ENCODE measurements at places on chromosomes 6 and 20.

- no peak for DNase-seq
Measured at GRCh38 chr6:116335612-116336215, 35.0 kb upstream of the DSE start.

GRCh38 chr6:125818225-125818657, 27.5 kb downstream of the NCOA7 start:
- DNase-seq, result no peak

- DNase-seq, result no peak
Measured at GRCh38 chr20:19774135-19774933, 16.3 kb downstream of the RIN2 start.

GRCh38 chr20:31474758-31475427, at the start of the genes DEFB124 and REM1:
DEFB124 (minus strand) TSS chr20:31475127; CDS start chr20:31473013, 2,114 bp downstream.
REM1 (plus strand) TSS chr20:31475288; CDS start chr20:31476446, 1,158 bp downstream.
- DNase-seq, result no peak

DNA sequence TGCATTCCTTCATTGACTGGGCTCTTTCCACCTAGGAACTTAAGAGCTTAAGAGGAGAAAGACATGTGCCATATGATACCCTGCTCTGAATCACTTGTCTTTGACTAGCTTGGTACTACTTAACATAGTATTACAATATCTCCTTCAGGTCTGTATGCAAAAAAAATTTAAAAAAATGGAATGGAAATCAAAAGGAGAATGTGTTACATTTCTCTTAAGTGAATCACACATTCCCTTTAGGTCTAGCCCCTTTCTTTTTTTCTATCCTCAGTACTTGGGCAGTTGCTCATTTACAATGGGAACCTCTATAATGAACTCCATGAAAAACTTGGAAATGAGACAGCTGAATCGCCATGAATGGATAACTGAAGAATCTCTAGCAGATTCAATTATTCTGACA, 53.8 kb downstream of the SLC35F1 start:
- no peak for DNase-seq
